Upper lobe of left lung (tissue), 6 donors: ENCODE measurements at places on chromosomes 12 and 14.

DNA sequence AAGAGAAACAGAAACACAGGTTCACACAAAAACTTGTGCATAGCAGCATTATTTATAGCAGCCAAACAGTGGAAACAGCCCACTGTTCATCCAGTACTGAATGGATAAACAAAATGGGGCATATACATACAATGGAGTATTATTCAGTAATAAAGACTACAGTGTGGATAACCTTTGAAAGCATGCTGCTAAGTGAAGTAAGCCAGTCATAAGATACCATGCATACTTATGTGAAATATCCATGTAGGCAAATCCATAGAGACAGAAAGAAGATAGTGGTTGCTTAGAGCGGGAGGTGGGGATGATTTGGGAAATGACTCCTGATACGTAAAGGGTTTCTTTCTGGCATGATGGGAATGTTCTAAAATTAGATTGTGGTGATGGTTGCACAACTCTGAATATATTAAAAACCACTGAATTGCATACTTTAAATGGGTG, 99.4 kb downstream of the CRADD start:
- no peak for DNase-seq

- peak; percentile 76 for DNase-seq
These were observed 2.5 kb downstream of the NUAK1 start for GRCh38 chr12:106136263-106136662.

DNA sequence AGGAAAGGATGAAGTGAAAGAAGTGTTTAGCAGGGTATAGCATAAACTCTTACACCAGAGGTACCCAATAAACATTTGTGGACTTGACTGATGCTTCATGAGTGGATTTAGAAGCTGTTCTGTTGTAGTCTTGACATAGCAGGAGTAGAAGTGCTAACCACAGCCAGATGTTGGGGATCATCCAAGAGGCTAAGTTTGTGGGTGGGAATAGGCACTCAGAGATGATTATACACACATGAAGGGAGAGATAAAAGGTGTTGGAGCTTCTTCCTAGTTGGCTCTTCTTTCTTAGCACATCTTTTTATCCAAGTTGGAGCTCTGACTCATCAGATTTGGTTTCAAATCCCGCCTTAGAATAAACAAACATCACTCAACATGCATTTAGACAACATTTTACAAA, 166.7 kb upstream of the E2F7 start:
- no peak for DNase-seq

DNA sequence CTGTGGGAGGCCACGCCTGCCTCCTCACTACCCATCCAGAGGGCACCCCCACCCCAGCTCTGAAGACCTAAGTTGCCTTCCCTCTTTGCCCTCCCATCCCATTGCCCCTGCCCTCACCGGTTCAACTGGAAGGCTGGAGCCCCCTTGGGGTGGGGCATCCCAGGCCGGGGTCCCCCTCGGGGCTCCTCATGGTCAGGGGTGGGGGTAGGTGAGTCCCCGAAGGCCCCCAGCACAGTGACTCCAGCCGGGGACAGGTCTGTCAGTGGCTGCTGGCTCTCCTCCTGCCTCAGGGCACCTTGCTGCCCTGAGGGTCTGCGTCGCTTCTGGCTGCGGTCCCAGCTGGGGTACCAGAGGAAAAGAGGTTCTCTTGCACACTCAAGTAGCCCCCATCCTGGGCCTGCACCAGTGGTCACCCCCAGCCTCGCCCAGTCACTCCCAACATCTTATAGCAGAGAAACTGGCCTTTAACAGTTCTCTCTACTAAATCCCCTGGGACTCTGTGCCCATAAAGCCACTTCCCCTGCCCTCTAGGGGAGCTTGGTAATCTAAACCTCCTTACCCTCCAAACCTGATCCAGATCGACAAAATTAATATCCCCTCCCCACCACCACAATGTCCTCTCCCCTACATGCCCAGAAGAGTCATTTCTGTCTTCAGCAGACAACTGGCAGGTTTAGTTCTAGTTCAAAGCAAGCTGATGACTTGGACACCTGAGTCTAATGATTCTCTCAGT, 5.1 kb downstream of the PIANP start:
- DNase-seq: peak; percentile 53
